ENCODE measurements at places on chromosomes 1 and 21.

DNA sequence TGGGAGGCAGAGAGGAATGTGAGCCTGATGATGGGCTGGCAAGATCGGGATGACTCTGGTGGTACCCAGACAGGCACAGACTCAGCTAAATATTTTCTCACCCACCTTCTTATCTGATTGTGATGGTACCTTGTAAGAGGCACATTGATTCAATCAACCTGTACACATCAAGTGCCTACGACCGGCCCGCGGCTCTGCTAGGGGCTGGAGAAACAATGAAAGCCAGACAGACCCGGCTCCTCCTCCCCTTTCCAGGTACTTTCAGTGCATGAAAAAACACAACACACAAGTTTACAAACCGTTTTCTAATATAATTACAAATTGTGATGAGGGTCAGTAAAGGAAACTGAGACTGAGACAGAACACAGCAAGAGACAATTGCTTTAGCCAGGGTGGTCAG is 115.0 kb downstream of the LACTBL1 start:
- no peak for DNase-seq

- no peak for DNase-seq
Observed at GRCh38 chr1:244496186-244496585, 35.1 kb downstream of the CATSPERE start.

- DNase-seq: no peak
Observed at GRCh38 chr1:1317420-1317819, 7.0 kb downstream of the INTS11 start.

DNA sequence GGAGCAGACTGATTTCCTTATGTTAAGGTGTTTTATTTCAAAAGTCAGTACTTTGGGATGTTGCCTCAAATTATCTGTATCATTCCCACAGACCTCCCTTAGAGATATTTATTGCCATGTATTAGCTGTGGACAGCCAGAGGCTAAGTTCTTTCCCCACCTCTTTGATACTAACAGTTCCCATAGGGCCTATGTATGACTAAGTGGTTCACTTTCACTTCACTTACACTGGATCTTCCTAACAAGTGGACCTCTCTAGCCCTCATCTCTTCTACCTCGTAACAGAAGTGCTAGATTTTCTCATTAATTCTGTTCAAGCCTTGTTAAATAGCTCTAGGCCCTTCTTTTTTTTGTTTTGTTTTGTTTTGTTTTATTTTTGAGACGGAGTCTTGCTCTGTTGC is 6.2 kb downstream of the TRAF5 start:
- DNase-seq: no peak

GRCh38 chr21:45406801-45407628 is 2.0 kb downstream of the COL18A1 start:
- DNase-seq: no peak

DNA sequence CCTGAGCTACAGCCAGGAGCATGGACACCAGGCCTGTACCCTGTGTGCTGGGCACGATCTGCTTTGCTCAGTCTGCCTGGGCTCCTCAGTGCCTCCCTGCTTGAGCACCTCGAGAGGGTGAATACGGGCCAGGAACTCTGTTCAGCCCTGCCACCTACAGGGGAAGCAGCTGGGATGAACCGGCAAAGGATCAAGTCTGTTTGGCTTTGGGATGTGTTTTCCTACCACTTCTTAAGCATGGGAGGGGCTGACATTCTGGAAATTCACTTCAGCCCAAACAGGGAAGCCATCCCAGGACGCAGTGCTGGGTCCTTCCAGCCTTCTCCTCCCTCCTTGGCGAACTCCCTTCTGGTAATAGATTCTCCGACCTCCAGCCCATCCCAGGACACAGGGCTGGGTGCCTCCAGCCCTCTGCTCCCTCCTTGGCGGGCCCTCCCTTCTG is 55.8 kb upstream of the SELENON start:
- DNase-seq: no peak

GRCh38 chr1:219120624-219121544 is 52.8 kb upstream of the LYPLAL1 start:
- peak; percentile 48 for DNase-seq

- no peak for DNase-seq
Observed at GRCh38 chr1:12457771-12458170, 160.2 kb downstream of the DHRS3 start.

- DNase-seq: no peak
Observed at GRCh38 chr1:174890024-174890423, 109.7 kb upstream of the CACYBP start.

DNA sequence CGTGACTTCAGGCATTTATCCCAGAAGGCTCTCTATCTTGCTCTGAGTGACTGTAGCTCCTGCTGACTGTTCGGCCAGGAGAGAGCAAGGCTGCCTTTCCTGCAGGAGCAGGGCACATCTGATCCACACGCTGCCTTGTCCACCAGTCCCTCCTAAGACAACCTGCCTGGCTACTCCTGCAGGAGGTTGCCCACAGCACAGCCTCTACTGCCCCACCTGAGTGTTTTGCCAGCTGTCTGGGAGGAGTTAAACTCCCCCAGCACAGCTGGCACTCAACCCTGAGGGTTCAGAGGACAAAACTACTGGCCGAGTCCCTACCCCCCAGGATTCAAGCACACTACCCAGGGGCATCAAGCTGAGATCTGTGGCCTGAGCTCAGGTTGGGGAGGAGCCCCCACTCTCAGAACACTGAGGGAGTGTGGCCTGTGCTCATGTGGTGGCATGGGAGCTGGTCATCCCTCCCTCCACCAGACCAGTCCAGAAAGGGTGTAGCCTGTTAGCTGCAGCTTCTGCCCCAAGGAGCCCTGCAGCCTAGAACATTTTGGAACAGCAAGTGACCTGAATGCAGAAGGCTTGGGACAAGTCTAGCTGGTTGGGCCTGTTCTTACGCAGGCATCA is 237.3 kb downstream of the SLC44A5 start:
- no peak for DNase-seq

- DNase-seq: no peak
Observed at GRCh38 chr1:209655411-209656231, 3.4 kb upstream of the LAMB3 start.

DNA sequence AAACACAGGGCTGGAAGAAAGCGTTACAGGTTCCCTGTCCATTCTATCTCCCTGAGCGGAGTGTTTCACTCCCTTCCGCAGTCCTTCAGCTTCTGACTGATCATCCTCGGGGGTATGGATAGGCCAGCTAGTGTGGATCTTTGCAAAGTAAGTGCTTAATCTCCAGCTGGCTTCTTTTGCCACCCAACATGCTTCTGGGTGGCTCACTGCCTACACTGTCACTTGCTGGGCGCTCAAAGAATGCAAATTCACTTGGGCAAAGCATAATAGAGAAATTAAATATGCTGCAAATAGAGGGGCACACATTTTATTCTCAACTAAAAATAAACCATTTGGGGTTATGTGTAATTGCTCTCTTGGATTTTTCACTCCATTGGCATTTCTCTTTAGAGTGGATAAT is 265.6 kb downstream of the TNR start:
- DNase-seq: no peak
